Stimulated activated CD4-positive, alpha-beta T cell treated with anti-CD3 and anti-CD28 coated beads, Interleukin-4, amount 100 ng/mL, for 24 hours (primary cell): ENCODE measurements at places on chromosomes 2 and 18.

- no peak for DNase-seq
Measured at GRCh38 chr2:39696838-39697237, 31.1 kb downstream of the TMEM178A start.

GRCh38 chr2:203510256-203510940, 24.7 kb downstream of the RAPH1 start:
- no peak for DNase-seq

- no peak for DNase-seq
Measured at GRCh38 chr2:41948397-41948763, 99.4 kb upstream of the PKDCC start.

DNA sequence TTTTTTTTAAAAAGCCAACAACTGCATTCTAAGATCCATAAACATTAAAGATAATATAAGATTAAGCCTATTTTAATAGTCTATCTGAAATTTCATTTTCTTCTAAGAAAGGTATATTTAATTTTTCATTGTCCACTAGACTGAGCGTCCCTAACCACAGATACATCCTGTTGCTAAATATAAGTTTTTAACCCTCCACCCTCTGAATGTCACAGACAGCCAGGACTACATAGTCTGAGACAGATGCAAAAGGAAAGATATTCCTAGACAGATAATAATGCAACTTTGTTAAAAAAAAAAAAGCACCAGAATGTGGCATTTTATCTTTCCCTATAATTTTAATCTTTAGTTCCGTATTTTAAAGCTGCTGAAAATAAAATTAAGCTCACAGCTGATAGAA, 114.6 kb downstream of the ZEB2 start:
- DNase-seq, result no peak

DNA sequence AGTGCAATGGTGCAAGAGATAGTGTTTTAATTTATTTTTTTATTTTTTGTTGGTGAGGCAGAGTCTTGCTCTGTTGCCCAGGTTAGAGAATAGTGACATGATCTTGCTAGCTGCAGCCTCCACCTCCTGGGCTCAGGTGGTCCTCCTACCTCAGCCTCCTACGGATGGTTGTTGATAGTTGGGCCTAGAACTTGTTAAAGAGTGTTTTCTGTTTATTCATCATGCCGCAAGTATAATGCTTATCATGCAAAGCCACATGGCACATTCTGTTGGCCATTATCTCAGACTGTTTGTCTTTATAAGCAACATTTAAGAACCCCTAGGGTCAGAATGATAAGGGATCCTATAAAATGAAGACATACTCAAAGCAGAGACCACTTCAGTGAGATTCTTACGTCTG, 1.7 kb downstream of the UGGT1 start:
- DNase-seq, result no peak

DNA sequence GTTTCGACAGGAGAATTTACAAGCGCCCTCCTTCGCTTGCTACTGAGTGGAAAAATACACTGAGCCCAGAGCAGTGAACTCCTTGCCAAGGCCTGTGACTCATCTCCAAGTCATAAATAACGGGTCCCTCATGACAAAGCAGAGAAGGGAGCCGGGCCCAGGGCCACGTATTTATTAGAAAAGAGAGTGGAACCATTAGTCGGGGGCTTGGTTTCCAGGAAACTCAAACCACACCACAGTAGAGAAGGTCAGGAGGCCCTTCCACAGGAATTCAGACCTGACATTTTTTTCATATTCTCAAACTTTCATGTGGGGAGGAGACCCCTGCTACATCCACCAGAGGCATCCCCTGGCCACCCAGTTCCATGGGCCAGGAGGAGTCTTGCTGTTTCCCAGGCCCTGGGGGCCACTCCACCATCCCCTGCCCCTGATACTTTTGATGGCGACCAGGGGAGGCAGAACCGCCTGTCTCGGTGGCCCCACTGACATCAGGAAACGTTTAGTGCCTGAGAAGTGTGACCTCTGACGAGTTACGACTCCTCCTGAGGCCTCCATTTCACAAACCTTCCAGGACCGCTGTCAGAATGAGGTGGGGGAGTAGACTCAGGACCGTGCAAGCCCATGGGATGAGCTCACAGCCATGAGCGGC, 289.7 kb downstream of the DYSF start:
- no peak for DNase-seq

GRCh38 chr2:227221120-227221519, 56.7 kb downstream of the COL4A3 start:
- no peak for DNase-seq

DNA sequence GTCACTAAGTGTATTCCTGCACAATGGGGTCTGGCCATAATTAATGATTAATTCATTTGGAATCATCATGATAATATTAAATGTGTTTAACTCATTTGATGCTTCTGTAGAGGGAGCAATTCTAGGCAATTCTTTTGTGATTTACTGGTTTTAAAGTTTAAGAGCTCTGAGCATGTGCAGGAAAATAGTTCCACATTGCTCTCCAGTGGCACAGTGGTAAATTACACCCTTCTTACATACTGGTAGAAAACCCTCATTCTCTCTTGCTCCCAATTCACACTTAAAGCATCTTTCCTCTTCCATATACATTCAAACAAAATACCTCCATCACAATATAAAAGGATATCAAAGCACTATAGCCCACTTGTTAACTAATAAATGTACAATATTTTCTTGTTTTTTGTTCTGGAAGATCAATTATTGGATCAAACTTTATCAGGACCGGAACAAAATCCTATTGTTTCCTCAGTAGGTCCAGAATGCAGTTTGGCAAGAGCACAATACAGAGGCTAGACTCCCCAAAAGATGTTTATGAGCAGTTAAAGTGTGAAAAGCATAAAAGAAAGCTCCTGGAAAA, 844.3 kb downstream of the MBD2 start:
- no peak for DNase-seq

DNA sequence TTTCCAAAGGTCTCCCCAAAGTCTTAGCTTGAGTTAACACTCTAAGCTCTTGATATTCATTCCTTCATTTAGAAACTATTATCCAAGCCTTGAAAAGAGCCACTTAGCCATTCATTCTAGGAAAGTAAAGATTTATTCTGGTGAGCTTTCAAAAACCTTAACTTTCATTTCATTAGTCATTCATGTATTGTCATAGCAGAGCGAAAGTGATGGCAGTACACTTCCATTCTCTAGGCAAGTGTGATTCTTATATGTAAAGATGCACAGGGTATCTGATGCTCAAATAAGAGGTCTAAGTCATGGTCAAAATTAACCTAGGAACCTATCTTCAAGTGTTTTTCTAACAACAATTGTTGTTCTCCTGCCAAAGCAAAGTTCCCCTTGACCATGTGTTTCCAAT, 553.0 kb upstream of the FANCL start:
- DNase-seq, result no peak

DNA sequence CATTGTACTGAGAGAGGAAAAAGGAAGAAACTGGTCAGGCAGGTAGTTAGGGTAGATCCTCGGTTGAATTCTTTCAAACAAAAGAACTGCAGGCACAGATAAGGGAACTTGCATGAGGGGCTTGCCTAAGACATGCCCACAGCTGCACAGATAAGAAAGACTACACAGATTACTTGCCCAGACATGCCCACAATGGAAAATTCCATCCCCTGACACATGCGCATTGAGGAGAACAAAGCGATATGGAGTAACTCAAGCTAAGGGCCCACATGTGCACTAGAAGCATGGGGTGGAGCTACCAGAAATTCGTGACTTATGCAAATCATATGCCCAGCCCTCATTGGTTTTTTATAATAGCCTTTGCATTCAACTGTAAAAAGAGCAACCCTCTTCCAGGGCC, 181.3 kb upstream of the ZNF521 start:
- no peak for DNase-seq

DNA sequence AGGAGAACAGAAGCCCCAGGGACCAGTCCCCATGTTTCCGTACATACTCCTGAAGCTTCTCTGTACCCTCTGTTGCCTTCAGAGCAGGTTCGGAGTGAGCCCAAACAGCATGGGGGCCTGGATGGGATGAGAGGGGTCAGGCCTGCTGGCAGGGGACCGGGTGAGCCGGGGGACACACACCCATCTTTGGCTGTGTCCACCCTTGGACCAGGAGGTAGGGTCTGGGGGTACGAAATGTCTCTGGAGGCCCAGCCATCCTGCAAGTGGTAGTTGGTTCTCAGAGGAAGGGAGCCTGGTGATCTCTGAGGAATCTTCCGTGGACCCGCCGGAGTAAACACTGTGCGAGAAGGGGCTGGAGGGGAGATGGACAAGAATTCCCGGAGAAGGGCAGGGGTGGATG, 15.3 kb downstream of the FBLN7 start:
- no peak for DNase-seq

DNA sequence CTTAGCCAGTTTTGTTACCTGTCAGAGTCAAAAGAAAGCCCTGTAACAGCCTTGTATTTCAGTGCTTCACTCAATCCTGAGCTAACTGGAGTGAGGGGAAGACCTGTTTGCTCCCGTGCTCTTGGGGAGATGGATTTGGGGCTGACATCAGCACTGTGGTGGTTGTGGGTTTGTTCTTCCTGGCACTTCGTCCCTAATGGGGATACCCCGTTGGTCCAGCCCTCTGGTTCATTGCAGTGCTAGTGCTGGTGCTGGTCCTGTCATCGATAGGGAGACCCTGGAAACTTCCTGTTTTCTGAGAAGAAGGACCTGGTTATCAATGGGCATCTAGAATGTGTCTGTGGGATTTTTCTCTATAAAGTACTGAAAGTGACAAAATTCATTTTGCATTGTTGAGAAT, 205.4 kb downstream of the ZNF407 start:
- no peak for DNase-seq

DNA sequence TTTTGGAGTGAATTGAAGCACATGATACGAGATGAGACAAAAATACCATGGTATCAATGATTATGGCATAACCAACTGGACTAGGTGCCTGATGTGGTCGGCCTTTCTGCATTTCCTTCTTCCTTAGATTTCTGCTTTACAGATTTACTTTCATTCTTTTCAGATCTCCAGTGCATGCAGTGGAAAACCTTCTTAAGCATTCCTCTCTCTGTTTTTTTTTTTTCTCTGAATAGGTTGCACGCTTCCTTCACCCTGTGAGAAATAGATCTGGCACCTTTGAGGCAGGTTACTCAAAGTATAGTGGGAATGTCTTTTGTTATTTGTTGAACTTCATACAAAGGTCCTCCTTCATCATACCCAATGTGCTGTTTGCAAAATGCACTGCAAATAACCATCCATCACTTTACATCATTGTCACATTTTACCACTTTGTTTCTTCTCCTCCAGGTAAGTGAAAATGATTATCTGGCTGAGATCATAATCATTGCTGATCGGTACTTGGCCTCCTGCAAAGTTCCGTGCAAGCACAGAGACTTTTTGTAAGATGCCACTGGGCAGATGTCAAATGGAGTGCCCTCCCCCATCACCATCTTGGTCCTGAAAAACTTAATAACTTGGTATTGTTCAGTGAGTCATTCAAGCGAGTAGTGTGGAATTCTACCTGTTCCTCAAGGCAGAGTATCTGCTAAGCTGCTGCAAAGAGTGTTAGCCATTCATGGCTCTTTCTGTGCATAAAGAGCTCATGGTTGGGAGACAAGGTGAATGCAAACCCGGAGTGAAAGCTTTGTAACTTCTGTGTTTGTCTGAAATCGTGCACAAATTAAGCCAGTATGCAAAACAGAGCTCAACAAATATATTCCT, 30.0 kb upstream of the KLHL14 start:
- no peak for DNase-seq
